Thoracic aorta (tissue), 2 donors: ENCODE measurements at places on chromosomes 1 and 21.

GRCh38 chr1:228393811-228394570 is 12.6 kb downstream of the TRIM11 start:
- peaks cover 5% of the 10 kb centered on the region for H3K4me1 ChIP-seq
- DNase-seq, result no peak
- no peak overlapping the region for H3K4me3 ChIP-seq
- no peak overlapping the region for H3K27ac ChIP-seq

GRCh38 chr1:100351095-100351887 is 1.0 kb upstream of the CDC14A start:
- no peaks in the 10 kb centered on the region for H3K27me3 ChIP-seq
- H3K27ac ChIP-seq, result peak overlapping the region; percentile 55
- H3K4me3 ChIP-seq, result peak overlapping the region; percentile 92

DNA sequence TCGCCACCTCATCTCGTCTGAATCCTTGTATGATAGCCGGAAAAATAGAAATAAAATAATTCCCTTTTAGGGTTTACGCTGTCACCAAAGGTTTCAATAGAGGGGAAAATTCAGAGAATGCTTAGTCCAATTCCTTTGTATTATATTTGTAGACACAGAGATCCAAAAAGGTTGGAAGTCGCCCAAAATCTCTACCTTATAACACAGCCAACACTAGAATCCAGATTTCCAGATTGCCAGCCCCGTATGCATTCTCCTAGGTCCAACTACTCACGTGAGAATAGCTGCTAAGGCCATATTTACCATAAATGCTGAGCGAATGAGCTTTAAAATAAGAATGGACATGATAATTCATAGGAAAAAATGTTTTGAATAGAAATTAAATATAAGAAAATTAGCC is 124.5 kb downstream of the KCNK1 start:
- H3K4me1 ChIP-seq, result no peaks in the 10 kb centered on the region
- no peak overlapping the region for H3K27ac ChIP-seq
- H3K4me3 ChIP-seq, result no peak overlapping the region
- no peaks in the 10 kb centered on the region for H3K36me3 ChIP-seq
- no peaks in the 10 kb centered on the region for H3K27me3 ChIP-seq
- DNase-seq, result no peak

- H3K27ac ChIP-seq, result no peak overlapping the region
- no peak overlapping the region for H3K4me3 ChIP-seq
- peaks cover 23% of the 10 kb centered on the region for H3K4me1 ChIP-seq
- no peaks in the 10 kb centered on the region for H3K27me3 ChIP-seq
- DNase-seq, result no peak
Measured at GRCh38 chr1:186901631-186902030, 72.9 kb downstream of the PLA2G4A start.

GRCh38 chr1:84303314-84303830 is 1.9 kb downstream of the SAMD13 start:
- peak overlapping the region; percentile 70 for H3K4me3 ChIP-seq
- no peaks in the 10 kb centered on the region for H3K36me3 ChIP-seq
- peaks cover 10% of the 10 kb centered on the region for H3K4me1 ChIP-seq
- no peaks in the 10 kb centered on the region for H3K27me3 ChIP-seq
- no peak for DNase-seq
- peak overlapping the region; percentile 26 for H3K27ac ChIP-seq

DNA sequence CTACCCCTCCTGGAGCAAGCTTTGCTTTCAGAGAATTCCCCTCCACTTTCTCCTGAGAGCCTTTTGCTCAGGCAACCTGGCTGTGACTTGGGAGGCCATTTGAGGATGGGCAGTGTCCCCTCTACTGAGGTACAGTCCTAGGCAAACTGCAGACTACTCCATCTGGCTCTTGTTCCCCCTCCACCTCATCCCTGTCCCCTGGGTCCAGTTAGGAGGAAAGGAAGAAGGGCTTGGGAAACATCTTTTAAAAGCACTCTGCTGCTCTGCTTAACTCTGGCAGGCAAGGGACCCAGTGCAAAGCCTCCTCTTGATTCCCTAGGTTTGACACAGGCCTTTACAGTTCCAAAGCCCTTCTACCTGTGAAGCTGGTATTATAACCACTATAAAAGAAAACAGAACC is 108.2 kb downstream of the NAV1 start:
- no peaks in the 10 kb centered on the region for H3K36me3 ChIP-seq
- no peaks in the 10 kb centered on the region for H3K27me3 ChIP-seq
- no peak for DNase-seq
- no peak overlapping the region for H3K4me3 ChIP-seq

DNA sequence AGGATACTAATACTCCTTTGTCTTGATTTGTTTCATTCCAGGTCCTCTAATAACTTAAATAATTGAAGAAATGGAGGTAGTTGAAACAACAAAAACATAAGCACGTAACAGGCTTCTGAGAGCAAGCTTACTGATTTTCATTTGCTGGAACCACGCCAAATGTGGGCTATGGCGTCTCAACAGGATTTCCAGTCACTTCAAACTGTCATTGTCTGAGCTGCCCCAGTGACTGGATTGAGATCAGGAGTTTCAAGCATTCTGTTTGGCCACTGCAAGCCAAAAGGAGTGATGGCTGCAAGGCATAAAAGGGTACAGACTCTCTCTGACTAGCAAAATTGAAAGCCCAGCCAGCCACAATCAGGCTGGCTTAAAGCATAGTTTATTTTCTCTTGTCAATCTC is 289.9 kb downstream of the DPYD start:
- H3K27ac ChIP-seq, result no peak overlapping the region
- DNase-seq, result no peak
- H3K27me3 ChIP-seq, result no peaks in the 10 kb centered on the region
- no peaks in the 10 kb centered on the region for H3K4me1 ChIP-seq
- no peaks in the 10 kb centered on the region for H3K36me3 ChIP-seq
